SW480 (cell line): ENCODE measurements at places on chromosomes 1 and 21.

GRCh38 chr1:173213665-173214064, 6.5 kb upstream of the TNFSF4 start:
- no peak for DNase-seq

- no peak for DNase-seq
Measured at GRCh38 chr1:192476802-192477298, 98.7 kb upstream of the RGS1 start.

DNA sequence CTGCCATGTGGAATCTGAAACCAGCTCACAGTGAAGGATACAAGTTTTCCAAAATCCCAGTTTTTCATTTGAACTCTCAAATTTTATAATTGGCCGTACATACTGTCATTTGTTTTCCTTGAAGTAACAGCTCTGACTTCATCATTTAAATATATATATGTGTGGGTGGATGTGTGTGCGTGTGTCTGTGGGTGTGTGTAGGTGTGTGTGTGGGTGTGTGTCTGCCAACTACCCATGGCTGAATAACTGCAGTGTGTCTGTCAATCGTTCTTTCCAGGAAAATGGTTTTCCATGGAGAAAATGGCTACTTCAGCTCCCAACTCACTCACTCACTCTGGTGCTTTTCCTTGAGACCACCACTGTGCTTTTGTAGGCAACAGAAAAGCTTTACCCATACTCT, 169.0 kb downstream of the PLPP3 start:
- no peak for DNase-seq

GRCh38 chr1:39639305-39640130, at the start of gene HEYL:
Gene HEYL (minus strand): TSS chr1:39639643. CDS start chr1:39639625, 18 bp downstream.
- DNase-seq, result peak; percentile 85

GRCh38 chr1:235408503-235408960, 41.3 kb downstream of the TBCE start:
- DNase-seq, result no peak

GRCh38 chr1:245432228-245432875, 277.6 kb downstream of the KIF26B start:
- no peak for DNase-seq

GRCh38 chr1:3382326-3383057, 72.0 kb upstream of the ARHGEF16 start:
- no peak for DNase-seq

- no peak for DNase-seq
Measured at GRCh38 chr1:230251644-230252191, 174.4 kb downstream of the PGBD5 start.

- no peak for DNase-seq
Measured at GRCh38 chr1:157249739-157250138, 111.5 kb upstream of the ETV3 start.

GRCh38 chr21:20856926-20857325, 141.3 kb upstream of the NCAM2 start:
- DNase-seq, result no peak

GRCh38 chr1:45585496-45586075, 1.7 kb downstream of the NASP start:
- no peak for DNase-seq
